ENCODE measurements at places on chromosomes 11 and 22.

DNA sequence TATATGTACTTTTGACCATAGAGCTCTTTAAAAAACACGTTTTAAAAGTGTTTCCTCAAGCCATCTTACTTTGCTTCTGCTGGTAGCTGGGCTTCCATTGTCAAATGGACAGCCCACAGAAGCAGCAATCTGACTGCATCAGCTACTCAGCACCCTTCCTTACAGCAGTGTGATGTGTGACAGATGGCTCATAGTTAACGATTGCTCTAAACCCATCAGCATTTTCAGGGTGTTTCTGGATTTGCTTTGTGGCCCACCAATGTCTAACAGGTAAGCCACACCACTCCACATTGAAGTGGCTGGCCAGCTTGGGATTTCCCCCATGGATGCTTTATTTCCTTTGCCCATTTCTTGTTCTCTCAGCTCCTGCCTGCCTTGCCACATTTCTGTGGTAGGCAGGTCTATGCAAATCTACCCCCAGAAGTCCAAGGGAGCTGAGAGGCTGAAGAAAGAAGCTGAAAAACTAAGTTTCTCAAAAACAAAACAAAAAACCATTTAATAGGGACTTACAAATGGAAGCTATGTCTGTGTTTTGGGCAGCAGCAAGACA lies 7.3 kb upstream of the FAR1 start:
- DNase-seq = no peak

DNA sequence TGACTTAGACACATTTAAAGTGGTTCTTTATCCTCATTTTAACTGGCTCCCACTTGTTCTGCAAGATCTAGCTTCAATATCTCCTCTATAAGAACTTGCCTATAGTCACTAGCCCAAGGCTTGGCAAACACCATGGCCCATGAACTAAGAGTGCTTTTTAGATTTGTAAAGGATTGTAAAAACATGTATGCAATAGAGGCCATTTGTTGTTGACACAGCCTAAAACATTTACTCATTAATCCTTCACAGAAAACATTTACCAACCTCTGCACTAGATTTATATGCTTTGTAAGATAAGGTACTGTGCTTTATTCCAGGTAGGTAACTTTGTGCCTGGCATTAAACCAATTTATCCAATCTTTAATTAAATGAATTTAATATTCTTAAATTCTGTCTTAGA lies 5.5 kb downstream of the HYLS1 start:
- DNase-seq = no peak

- DNase-seq = no peak
Measured at GRCh38 chr11:20247591-20248007, 87.3 kb upstream of the DBX1 start.

- DNase-seq = no peak
Measured at GRCh38 chr11:45851228-45851627, 4.0 kb downstream of the CRY2 start.

GRCh38 chr11:68438658-68439259 lies 21.8 kb upstream of the PPP6R3 start:
- no peak for DNase-seq

- no peak for DNase-seq
Measured at GRCh38 chr22:48142388-48142787, 1379.9 kb downstream of the TBC1D22A start.

DNA sequence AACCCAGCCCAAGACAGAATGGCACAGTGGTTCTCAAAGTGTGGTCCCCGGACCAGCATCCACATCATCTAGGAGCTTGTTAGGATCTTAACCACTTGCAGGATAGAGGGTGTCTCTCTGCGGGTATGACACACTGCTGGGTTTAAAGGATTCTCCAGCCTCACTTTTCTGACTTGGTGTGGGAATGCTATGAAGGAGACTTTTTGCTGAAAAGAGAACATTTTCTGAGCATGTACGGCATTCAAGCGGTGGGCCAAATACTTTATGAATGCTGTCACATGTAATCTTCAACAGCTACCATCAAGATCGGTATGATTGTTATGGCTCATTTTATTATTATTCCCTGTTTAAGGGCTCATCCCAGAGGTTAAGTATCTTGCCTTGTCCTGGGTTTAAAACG lies 1.8 kb upstream of the CD82 start:
- no peak for DNase-seq

DNA sequence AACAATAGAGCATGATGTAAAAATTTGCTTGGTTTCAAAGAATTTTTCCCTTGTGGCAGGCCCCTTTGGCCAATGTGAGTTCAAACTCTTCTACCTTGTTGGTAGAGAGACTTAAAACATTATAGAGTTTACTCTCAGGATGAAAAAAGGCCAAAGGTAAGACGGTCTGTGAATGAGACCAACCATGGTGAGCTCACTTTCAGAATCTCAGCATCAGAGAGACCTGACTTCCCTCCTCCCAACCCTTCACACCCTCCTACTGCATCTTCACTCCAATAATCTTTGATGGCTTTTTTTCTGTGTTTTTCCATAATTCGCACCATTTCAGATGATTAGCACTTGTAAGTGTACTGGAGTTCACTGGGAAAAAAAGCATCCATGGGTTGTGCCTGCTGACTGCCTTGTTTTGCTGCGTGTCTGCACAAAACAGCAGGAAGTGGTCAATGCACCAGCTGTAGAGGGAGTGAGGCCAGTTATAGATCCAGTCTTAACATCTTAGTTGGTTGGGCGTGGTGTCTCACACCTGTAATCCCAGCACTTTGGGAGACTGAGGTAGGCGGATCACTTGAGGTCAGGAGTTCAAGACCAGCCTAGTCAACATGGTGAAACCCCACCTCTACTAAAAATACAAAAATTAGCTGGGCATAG lies 64.1 kb downstream of the SLC1A2 start:
- no peak for DNase-seq

Measured in NCI-H187 treated with DMSO at 0.1 percent for 48 hours (cell line).